ENCODE measurements at places on chromosomes 3 and 15.

- peak; percentile 10 for DNase-seq
Observed at GRCh38 chr3:29605845-29606244, 325.0 kb downstream of the RBMS3 start.

GRCh38 chr3:181302960-181303359, 313.4 kb upstream of the DNAJC19 start:
- DNase-seq = no peak

- peak; percentile 8 for DNase-seq
Observed at GRCh38 chr3:195001961-195002861, 268.7 kb downstream of the XXYLT1 start.

DNA sequence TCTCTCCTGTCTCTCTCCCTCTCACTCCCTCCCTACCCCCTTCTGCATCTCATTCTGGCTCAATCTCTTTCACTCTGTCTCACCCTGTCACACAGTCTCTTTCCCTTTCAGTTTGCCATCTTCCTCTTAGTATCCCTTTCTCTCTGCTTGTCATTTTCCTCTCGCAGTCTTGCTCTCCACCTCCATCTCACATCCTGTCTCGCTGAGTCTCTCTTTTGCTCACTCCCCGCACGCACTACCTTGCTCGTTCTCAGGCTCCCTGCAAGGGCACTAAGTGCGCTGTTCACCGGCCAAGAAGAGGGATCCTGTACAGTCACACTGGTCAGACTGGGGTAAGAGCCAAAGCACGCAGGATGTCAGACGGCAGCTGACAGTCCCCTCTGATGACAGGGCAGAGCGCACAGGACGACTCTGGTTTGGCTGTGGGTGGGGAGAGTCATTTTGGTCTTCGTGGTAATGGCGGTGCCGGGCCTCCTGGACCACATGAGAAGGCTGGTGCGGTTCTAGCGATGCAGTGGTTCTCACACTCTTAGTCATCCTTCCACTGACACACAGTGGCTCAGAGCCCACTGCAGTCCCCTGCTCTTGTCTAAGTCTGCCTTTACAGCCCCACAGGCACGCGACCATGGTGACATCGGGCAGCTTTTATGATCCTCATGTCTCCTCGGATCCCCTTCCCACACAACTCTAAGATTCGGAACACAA, 356.8 kb downstream of the FOXP1 start:
- no peak for DNase-seq

GRCh38 chr15:91572110-91572509, 281.4 kb upstream of the SLCO3A1 start:
- DNase-seq = no peak

GRCh38 chr3:181174676-181175233, 185.2 kb upstream of the DNAJC19 start:
- no peak for DNase-seq

DNA sequence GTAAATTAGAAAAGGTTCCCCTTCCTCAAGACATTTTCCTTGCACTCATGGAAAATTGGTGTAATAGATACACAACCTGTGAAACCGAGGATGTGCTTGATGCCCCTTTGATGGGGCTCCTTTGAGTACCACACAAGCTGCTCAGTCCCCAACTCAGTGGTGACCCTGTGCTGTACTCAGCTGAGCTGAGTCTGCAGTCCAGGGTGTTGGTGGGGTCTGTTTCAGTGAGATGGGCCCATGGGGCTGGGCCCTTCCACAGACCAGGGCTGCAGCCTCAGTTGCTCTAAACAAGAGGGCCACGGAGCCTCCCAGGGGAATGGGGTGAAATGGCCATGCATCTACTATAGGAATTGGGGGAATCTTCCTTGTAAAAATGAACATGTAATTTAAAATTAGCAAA, 39.3 kb downstream of the KY start:
- no peak for DNase-seq

- DNase-seq = no peak
Observed at GRCh38 chr3:138511945-138512344, 77.5 kb downstream of the ESYT3 start.

DNA sequence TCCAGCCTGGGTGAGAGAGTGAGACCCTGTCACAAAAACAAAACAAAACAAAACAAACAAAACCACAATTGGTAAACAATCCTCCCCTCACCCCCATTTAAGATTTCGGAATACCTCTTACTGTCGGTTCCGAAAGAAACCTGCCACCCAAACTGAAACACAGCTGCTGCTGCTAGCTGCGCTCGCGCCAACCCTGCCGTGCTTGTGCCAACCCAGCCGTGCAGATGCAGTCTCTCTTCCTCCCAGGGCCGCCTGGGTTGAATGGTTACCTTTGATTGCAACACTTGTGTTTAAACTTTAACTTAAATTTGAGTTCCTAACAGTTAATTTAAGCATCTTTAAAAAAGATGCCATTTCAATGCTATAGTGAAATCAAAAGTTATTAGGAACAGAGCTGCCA, 28.5 kb upstream of the SPTBN5 start:
- DNase-seq = no peak

- DNase-seq = no peak
Observed at GRCh38 chr3:13282358-13282985, 137.7 kb downstream of the NUP210 start.

DNA sequence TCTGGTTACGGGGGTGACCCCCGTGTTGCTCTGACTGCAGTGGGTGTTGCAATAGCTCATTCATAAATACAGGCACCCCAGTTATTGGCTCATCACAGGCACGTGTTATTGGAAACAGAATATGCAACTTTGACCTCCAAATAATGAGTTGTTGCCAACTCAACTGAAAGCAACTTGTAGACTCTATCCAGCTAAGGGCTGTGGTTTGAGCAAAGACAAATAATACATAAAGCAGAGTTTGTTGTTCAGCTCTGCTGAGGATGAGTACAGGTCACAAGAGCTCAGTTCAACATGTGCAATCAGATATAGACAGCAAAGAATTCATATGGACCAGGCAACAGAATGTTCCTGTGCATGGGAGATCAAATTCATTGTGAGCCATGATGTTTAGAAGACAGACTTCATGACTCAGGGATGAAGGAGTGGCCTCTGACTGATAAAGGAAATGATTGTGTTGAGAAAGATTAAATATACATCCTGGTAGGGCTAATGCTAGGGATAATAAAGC, 87.6 kb upstream of the LRIG1 start:
- DNase-seq = peak; percentile 26

- no peak for DNase-seq
Observed at GRCh38 chr15:48102167-48102566, 18.6 kb upstream of the SLC24A5 start.

DNA sequence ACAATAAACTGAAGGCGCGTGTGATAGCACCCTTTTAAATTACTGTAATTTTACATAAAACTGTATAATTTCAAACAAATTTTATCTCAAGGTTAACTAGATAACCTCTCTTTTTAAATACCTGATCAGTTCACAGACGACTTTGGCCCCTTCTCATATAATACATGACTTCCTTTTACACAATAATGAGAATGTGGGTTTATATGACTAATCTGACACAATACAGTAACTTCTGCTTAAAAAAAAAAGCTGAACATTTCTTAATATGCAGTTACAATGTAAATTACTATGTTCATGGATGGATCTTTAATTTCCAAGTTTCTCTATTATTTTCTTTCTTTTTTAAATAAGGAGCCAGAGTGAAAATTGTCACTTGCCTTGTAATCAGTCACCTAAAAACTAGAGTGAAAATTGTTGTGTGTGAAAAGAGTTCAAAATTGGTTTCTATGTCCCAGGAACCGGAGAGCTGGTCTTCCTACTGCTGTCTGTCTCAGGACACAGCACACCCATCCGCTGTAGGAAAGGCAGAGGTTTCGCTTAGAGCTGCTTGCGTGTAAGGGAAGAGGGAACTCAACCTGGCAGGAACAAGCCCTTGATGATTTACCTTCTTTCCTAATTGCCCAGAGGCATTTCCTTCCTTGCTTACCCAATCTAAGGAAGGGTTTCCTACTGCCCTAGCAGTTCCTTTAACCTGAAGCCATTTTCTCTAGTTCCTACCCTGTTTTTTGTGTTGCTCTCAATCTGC, 33.3 kb downstream of the PLD1 start:
- DNase-seq = no peak

- no peak for DNase-seq
Observed at GRCh38 chr3:143200001-143200924, 80.7 kb downstream of the CHST2 start.

DNA sequence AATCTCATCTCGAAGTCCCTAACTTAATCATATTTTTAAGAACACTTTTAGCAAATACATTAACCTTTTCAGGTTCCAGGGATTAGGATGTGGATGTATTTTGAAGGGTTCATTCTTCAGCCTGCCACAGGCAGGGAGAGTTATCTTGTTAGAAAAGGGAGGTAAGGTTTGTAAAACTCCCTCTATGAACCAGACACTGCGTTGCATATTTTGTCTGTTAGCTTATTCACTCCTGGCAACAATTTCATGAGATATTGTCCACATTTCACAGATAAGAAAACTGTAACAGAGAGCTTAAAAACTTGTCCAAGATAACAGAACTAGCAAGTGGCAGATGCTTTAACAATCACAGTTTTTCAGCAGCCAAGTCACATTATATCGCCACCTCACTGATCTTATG, 155.4 kb downstream of the DIPK2A start:
- peak; percentile 85 for DNase-seq

GRCh38 chr3:152969557-152970300, 134.8 kb downstream of the P2RY1 start:
- no peak for DNase-seq

DNA sequence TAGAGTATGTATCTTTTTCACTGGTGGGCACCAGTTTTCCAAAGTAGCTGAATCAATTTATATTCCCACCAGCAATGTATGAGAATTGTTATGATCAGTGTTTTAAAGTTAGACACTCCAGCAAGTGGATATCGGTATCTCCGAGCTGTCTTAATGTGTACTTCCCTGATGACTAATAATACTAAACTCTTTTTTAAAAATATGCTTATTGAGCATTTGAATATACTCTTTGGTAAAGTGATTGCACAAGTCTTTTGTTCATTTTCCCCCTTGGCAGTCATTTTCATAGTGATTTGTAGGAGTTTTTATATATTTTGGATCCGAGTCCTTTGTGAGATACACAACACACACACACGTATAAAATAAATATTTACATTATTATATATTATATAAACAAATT, 12.5 kb upstream of the FEM1B start:
- no peak for DNase-seq

DNA sequence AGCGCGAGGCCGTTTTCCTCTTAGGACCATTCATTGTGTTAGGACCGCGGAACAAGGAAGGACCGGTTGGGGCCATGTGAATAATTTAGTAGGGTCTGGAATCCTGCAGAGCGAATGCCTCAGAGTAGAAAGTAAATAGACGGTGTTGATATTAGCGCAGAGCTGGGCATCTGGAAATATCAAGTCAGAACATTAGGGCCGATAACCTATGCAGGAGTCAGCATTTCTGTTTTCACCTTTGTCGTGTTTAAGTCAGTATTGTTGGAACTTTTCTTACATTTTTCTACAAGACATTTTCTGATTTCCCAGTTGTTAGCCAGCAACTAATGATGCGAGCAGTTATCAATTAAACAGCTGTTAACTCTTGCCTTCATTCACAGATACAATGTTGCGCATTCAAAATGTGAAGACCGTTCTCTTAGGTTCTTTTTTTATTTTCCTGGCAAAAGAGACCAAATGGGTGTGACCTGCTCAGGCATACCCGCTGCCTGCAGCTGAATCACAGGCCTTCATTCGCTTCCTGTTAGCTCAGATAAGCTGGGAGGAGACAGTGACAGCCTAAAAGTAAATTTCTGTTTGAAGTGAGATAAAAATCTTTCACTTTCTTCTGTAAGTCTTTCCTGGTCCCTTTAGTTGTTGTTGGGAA, 966 bp upstream of the PKM start:
- peak; percentile 85 for DNase-seq

Measured in NCI-H226 (cell line).